ENCODE measurements at places on chromosomes 2 and 18.

DNA sequence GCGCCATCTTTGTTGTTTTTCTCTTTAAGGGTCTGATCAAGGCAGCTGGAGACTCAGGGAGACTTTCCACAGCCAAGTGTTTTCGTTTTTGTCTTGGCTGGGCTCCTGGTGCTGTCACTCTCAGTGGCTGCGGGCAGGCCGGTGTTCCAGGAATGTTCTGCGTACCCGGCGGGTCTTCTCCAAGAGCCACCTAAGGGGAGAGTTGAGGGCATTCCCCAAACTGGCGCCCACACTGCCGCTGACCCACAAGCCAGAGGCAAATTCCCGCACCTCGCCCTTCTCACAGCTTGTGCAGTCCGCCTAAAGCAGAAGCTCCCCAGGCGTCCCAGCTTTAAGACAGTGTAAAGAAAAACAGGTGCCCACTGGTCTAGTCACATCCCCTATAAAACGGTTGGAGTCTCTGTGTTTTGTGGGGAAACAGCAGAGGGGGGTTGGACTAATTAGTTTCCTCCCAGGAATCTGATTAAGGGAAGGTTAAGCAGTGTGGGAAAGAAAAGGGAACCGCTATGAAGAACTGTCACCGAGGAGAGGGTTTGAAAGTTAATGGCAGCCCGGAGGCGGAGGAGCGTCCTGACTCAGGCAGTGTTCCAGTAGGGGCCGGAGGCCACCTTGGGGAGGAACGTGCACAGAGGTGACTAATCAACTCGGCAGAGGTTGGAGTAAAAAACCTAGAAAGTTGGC lies 224.5 kb downstream of the SLC4A3 start:
- no peak for DNase-seq

DNA sequence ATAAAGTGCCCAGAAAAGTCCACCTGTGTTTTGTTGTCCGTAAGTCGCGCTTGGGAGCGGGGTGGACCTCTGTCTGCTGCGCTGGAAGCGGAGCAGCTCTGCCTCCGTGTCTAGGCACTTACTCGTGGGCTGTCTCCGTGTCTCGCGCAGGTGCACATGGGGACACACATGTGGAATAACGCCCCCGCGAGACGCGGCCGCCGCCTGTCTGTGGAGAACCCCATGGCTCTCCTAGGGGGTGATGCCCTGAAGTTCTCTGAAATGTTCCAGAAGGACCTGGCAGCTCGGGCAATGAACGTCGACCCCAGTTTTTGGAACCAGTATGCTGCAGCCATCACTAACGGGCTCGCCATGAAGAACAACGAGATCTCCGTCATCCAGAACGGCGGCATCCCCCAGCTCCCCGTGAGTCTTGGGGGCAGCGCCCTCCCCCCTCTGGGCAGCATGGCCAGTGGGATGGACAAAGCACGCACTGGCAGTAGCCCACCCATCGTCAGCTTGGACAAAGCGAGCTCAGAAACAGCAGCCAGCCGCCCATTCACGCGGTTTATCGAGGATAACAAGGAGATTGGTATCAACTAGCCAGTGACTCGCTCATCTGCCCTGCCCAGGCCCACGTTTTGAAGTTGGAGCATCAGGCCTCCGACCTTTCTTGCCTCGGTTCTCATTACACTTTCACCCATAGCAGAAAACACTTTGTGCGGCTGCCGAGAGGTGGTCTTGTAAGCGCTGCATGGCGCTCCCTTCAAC lies 17.3 kb downstream of the SALL3 start:
- DNase-seq = no peak

DNA sequence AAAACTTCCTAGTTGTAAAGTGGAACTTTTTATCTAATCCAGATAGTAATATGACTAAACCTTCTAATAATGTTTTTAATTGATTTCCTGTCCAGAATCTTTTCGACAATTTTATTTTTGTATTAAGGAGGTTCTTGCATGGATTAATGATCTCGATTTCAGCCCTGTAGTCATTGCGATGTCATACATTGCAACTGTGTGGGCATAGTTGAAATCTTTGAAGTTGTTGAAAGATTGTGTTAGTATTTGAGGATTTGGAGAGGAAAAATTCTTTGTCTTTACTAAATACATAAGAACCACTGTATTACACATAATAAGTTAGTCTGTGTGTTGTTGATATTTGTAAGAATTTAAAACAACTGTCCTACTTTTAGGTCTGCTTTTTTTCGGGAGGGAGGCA lies 31.1 kb downstream of the ACSL3 start:
- no peak for DNase-seq

GRCh38 chr2:157439824-157440186 lies 4.1 kb downstream of the CYTIP start:
- no peak for DNase-seq

GRCh38 chr18:58201733-58202730 lies 158.0 kb downstream of the NEDD4L start:
- DNase-seq = no peak

DNA sequence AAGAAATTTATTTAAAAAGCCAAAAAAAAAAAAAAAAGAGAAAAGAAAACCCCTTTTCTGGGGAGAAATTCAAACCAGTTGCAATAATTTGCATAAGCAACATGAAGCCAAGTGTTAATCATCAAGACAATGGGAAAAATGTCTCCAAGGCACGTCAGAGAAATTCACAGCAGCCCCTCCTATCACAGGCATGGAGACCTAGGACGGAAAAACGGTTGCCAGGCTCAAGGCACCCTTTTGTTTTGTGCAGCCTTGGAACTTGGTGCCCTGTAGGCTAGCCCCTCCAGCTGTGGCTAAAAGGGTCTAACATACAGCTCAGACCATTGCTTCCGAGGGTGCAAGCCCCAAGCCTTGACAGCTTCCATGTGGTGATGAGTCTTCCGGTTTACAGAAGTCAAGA lies 509.2 kb upstream of the SOX11 start:
- DNase-seq = no peak

DNA sequence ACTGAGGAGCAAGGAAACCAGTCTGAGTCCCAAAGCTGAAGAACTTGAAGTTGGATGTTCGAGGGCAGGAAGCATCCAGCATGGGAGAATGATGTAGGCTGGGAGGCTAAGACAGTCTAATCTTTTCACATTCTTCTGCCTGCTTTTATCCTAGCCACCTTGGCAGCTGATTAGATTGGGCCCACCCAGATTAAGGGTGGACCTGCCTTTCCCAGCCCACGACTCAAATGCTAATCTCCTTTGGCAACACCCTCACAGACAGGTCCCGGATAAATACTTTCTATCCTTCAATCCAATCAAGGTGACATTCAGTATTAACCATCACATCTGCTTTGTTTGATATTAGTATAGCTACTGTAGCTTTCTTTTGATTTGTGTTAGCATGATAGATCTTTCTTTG lies 27.1 kb downstream of the VRK2 start:
- DNase-seq = no peak

- DNase-seq = no peak
These were observed 166.9 kb downstream of the GLI2 start for GRCh38 chr2:120902592-120902991.

- no peak for DNase-seq
These were observed 166.7 kb upstream of the DTNA start for GRCh38 chr18:34543356-34543755.

- no peak for DNase-seq
These were observed 221.5 kb upstream of the ACVR2A start for GRCh38 chr2:147623328-147623727.

DNA sequence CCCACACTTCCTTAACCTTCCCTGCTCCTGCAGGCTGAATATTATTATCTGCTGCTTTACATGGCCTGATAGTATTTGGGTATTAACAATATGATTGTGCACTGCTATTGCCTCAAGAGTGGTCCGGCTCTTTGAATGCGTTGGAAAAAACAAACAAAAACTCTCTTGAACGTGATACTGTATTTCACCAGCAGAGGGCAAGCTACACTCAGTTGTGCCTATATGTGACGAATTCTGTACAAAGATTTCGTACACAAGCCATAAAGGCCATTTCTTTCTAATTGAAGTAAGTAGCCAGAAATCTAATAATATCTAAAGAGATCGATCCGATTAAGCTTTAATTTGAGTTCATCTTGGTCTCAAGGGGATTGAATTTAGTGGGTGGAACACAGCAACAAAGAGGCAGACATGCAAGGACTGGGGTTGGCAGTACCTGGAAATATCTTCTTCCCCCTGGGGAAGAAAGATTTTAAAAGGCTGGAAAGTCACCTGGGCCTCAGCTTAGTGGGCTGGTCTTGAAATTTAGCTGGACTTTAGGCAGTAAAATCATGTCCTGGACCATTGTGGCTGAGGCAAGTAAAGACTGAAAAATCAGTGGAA lies 49.3 kb upstream of the RAB6D start:
- DNase-seq = peak; percentile 36

GRCh38 chr2:203605302-203605701 lies 70.2 kb upstream of the RAPH1 start:
- no peak for DNase-seq

- DNase-seq = no peak
These were observed 199.6 kb upstream of the HNMT start for GRCh38 chr2:137764646-137765045.

GRCh38 chr2:2938481-2938880 lies 439.1 kb downstream of the EIPR1 start:
- DNase-seq = no peak

DNA sequence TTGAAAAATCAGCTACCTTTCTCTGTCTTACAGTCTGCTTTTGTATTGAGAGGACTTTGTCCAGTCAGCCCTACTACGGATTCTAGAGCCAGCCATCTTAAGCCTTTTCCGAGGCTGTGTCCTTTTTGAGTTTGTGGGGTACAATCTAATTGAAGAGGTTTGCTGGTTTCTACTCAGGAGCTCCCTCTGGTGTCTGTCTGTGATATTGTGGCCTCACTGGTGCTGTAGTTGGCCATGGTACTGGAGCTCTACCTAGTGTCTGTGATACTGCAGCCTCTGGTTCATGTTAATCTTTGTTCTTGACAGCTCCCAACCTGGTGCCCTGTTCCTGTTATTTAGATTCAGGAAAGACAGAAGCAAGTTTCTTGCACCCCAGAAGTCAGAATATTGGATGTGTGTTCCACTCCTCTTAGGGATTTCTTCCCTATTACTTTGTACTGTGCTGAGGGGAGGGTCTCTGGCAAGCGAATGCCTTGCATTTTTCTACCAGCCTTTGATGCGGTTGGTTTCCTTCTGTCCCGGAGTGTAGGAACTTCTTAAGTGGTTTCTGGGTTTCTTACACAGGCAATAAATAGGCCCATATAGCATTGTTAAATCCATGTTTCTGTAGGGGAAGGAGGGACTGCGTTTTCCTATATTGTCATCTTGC lies 78.5 kb downstream of the ACSL3 start:
- peak; percentile 8 for DNase-seq

DNA sequence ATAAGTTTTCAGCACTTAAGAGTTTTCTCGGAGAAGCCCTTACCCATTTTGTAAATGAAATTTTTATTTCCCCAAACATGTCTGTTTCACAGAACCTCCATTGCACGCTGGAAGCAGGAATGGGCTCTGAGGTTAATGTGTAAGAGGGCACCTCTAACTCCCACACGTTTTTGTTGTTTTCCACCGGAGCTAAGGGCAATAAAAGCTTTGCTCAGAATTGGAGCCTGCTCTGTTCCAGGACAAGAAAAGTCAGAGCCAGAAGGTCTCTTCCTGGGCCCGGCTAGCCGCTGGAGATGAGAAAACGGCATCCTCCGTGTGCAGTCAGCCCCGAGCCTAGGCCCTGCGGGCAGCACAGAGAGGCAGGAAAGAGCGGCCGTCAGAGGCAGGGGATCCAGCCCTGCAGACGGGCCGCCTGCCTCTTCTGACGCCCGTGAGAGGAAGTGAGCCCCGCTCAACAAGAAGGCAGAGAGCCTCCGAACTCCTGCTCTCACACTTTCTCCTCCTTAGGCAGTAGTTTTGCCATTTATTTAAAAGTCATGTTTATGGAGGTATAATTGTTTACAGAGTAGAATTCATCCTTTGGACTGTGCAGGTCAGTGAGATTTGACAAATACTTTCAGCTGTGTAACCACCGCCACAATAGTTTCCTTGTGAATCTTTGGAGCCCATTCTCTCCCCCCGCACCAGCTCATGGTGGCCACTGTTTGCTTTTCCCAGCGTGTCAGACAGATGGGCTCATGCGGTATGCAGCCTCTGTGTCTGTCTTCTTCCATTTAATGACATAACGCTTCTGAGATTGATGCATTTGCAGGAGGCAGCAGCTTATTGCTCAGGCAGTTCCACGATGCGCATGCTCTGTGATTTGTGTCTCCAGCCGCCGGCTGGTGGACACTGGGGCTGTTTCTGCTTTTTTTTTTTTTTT lies 117.3 kb downstream of the GALR1 start:
- DNase-seq = no peak

DNA sequence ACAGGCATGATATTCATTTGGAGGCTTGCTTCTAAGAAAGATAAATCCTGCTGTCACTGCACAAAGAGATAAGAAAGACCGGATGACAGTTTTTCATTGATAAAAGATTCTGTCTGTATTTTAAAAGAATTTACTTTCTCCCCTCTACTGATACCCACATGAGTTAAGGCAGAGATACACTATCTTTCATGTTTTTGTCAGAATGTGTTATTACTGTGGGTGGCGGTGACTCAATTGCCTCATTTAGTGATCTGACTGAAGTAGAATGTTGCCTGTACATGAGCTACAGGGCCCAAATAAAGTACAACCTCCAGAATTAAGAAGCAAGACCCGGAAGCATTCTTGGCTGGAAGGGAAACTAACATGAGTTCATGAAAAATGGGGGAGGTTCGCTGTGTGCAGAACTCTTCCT lies 480.0 kb downstream of the SLC4A3 start:
- no peak for DNase-seq

GRCh38 chr2:110854355-110855081 lies 122.1 kb downstream of the ACOXL start:
- no peak for DNase-seq

- DNase-seq = no peak
These were observed 61.2 kb downstream of the NGEF start for GRCh38 chr2:232951891-232952290.

DNA sequence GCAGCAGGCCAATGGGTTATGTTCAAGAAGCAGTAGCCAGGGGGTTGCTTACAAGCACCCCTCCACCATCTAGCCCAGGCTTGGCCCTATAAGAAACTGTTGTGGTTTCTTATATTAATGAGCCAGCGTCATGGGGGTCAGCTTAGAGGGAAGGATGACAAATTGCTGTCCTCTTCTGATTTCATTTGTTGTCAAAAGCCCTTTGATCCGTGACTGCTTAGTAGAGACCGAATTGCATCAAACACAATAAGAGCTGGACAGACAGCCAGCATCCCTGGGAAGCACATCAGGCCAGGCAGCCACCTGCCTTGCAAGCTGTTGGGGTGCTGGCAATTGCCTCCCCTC lies 206.6 kb upstream of the SETBP1 start:
- no peak for DNase-seq

GRCh38 chr18:68623342-68623741 lies 91.6 kb downstream of the TMX3 start:
- DNase-seq = no peak

DNA sequence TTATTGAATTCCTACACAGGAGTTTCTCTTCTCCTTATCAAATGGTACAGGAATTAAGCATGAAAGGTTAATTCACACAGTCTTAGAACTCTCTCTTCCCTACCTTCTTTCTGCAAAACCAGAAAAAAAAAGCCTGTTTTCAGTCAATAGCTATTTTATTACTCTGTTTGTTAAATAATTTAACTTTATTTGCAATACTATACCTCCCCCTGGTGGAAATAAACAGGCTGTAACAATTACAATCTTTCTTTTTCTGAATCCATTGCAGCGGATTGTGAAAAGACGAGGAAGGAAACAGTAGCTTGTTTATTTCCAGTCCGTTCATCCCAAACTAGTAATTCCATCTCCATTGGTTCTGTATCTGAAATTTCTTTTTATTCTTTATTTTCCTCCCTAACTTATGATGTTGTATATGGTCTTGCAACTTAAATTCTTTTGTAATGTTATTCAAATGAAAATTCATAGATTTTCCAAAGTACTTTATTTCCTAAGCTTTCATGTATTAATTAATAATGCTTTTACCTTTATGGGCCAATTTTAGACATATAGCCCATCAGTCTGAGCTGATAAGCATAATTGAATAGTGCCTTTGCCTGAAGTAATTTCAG lies 165.2 kb downstream of the SH3BP4 start:
- peak; percentile 7 for DNase-seq

Measured in naive thymus-derived CD4-positive, alpha-beta T cell (primary cell).